ENCODE measurements at places on chromosomes 13 and 19. TPM values are rescaled to one million over a fixed set of nuclear protein-coding genes. Genes with fewer than 3 reads are reported as not detected.
A peak's percentile ranks its signal among the peaks of the same experiment; 100 is the strongest.

Gene SHISA7
- not detected for polyA plus RNA-seq

Gene CASP14
- polyA plus RNA-seq = not detected

Gene IGSF23
- not detected for polyA plus RNA-seq

Gene TMEM238
- not detected for polyA plus RNA-seq

DNA sequence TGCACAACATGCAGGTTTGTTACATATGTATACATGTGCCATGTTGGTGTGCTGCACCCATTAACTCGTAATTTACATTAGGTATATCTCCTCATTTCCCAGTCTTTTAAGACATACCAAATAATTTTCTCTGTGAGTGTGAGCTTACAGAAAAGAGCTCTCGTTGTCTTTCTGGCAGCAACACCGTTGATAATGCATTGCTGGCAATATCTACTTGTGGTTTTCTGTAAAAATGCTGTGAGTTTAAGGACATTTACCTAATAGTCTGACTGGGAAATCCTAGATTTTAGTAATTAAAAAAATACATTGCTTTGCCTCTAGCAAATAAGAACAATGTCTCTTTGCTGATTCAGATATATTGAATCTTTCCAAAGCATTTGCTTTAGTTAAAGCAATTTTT lies 8.4 kb downstream of the IGFL3 start:
- no peak for DNase-seq

DNA sequence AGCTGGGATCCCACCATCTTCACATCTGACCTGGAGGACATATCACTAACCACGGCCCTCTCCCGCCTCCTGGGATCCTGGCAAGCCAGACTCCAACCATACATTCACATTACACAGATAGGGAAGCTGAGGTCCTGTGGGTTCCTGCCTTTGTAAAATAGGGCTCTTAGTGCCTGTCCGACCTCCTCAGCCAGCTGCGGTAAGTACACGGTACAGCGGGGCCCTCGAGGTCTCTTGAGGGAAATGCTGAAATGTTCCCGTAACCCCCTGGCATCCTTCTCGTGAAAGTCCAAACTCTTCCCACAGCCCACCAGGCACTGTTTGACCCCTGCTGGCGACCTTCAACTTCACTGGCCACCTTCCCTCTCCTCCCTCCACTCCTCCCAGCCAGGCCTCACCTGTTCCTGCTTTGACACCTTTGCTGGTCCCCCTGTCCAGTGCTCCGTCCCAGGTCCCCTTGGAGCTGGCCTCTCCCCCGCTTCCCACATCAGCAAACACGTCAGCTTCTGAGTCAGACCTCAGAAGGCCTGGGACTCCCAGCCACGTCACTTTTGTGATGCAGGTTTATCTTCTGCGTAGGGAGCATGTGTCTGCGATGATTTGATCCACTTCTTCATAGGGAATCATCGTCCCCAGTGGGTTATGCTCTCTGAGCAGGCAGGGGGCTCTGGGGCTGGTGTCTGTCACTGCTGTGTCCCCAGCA lies 8.8 kb upstream of the GNG7 start:
- DNase-seq = peak; percentile 61

- DNase-seq = peak; percentile 47
Observed at GRCh38 chr13:99968521-99969452, 2.8 kb downstream of the ZIC5 start.

- no peak for DNase-seq
Observed at GRCh38 chr13:66967811-66968597, 262.1 kb downstream of the PCDH9 start.

DNA sequence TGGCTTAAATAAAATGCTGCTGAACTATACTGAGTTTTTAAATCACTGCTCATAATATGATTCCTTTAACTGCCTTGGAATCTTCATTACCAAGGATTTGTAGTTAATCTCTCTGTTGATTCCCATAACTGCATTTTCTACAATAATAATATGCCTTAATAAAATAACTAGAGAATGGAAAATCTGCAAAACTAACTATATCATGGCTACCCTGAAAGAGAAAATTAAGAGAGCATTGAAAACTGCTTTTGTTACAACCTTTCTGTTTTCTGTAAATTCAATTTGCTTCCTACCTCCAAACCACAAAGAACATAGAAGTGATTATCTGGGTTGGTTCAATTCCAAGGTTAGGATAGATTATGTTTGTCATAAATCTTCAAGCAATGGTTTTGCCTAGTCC lies 202.8 kb upstream of the ATXN8OS start:
- no peak for DNase-seq

GRCh38 chr19:46967578-46968032 lies 52.0 kb upstream of the NPAS1 start:
- DNase-seq = no peak

DNA sequence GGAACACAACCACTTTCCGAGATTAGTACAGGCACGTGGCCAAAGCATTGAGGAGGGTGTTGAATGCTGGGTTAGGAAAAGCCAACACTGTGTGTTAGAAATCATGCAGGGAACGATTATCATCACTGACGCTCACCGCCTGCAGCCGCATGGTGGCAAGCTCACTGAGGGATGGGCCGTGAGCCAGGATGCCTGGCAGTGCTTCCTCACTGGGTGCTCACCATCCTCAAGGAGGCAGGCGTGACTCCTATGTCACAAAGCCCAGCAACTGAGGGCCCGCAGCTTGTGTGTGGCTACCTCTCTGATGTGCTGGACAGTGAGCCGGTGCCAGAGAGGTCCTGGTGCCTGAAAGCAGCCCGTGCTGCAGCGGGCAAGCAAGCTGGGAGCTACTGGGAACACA lies 30.4 kb upstream of the TIMM44 start:
- DNase-seq = no peak

GRCh38 chr13:48816700-48817099 lies 159.0 kb upstream of the FNDC3A start:
- no peak for DNase-seq

DNA sequence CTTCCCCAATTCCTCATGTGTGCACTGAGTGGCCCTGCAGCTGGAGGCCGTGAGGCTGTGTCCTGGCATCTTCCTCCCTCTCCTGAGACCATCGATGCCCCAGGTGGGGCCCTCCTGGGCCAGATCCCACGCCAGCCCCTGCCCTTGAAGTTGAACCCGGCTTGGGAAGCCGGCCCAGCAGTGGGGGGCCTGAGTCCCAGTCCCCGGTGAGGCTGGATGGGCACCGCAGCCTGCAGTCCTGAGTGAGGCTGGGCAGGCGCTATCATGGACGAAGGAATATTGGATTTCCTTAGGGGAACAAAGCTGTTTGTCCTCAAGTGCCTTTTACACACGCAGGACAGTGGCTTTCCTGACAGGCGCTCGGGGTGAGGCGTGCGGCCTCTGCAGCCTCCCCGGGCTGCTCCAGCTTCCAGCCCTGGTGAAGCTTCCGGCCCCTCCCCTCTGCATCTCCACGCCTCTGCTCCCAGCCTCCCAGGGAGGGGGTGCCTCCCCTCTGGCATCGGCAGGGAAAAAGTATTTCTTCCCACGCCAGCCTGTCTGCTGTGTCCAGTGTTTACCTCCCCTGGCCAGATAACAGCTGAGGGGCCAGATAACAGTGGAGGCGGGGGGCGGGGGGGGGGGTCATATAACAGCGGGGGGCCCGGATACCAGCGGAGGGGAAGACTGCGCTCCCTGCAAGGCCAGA lies 159.5 kb downstream of the KDM4B start:
- peak; percentile 85 for DNase-seq

DNA sequence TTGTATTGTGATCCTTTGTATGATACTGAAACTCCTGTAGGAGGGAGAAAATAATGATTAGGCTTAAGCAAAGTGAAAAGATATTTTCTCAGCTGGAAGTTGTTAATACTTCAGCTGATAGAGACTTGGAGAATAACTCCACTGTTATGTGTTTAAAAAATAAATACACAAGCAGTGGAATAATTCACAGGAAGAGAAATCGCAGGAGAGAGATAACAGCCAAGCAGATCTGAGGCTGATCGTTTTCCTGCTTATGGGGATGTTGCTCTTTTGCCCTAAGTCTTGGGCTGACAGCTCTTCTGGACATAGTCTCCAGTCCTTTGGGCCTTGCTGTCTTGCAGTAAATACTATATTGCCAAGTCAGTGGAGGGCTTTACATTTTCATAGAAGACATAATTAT lies 93.3 kb downstream of the OLFM4 start:
- DNase-seq = no peak

GRCh38 chr19:7578127-7578526 lies 17.5 kb upstream of the CAMSAP3 start:
- DNase-seq = no peak

DNA sequence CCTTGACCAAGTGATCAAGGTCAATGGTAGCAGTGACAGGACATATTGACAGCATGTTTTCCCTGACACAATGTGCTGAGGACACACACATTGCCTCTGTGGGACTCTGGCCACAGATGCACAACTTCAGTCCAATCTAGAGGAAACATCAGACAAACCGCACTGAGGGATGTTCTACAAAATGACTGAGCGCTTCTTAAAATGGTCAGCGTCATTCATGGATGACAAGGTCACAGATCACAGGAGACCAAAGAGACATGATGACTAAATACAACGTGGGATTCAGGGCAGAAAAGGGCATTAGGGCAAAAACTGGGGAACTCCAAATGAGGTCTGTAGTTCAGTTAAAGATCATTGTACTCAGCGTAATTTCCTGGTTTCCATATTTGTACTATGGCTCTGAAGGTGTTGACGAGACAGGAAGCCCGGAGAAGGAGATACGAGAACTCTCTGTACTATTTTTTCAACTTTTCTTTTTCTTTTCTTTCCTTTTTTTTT lies 20.6 kb downstream of the PBX4 start:
- DNase-seq = no peak

- DNase-seq = no peak
Observed at GRCh38 chr13:74158571-74159352, 24.6 kb upstream of the KLF12 start.
